Stimulated activated CD8-positive, alpha-beta memory T cell treated with anti-CD3 and anti-CD28 coated beads, Interleukin-4, amount 100 ng/mL, for 1 hour (primary cell): ENCODE measurements at places on chromosomes 11 and 22.

- no peak for DNase-seq
Measured at GRCh38 chr22:44894321-44894720, 115.5 kb downstream of the PHF21B start.

- DNase-seq = no peak
Measured at GRCh38 chr22:23279781-23280180, 99.5 kb downstream of the BCR start.

DNA sequence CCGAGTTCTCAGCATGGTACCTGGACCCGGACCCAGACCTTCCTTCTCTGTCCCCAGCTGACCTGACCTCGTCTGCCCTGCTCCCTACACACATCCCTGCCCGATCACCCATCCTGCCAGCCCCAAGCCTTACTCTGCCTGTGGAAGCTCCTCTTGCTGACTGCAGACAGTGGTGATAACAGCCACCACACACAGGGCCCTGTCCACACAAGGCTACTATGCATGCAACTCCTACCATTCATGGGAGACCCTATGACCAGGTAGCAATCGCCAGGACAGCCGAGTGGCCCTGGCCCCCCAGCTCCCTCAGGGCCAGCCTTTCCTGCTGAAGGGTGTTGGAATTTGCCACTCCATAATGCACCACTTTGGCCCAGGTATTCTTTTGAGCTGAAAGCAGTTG lies 233.6 kb downstream of the BRD1 start:
- DNase-seq = no peak

DNA sequence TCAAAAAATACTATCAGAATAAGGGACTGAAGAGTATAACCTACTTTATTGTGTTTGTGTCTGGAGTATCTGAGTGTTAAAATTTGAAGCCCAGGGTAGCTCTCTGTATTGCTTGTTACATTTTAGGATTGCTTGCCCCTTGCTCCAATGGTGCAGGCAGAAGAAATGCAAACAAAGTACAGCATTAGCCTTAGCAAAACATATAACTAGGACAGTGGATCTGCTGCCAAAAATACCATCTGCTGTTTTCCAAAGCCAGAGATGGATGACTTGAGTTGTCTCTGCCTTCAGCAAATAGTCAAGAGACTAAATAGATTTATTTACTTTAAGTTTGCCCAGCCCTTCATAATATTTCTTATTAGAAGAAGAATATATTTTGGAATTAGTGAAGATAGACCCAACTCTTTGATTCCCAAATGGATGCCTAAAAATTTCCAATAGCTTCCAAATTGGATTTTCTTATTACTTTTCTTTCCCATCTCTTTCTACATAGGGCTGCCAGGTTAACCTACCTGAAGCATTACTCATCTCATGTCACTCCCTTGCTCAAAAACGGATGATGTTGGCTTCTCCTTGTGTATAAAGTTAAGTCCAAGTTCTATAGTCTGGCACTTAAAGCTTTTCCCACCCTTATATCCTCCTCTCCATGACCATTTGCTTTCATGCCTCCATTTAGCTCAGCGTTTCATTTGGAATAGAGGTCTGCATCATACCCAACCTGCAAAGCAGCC lies 66.3 kb downstream of the LDLRAD3 start:
- DNase-seq = no peak

DNA sequence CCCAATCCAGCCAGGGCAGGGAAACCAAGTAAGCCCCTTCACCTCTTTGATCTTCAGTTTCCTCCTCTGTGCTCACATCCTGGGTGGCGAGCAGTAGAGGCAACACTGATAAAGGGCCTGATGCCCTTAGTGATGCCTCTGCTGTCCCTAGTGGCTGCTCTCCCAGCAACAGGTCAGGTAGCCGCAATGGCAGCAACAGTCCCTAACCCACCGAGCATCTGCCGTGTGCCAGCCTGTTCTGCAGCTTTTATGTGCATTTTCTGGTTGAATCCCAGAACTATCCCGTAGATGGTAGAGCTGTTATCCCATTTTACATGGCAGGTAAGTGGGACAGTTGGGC lies 5.2 kb downstream of the SCYL1 start:
- no peak for DNase-seq
